ENCODE measurements at places on chromosomes 6 and 20. TPM values are rescaled to one million over a fixed set of nuclear protein-coding genes. Genes with fewer than 3 reads are reported as not detected.
A peak's percentile ranks its signal among the peaks of the same experiment; 100 is the strongest.

- peaks cover 17% of the 10 kb centered on the region for H3K27me3 ChIP-seq
- H3K36me3 ChIP-seq, result no peaks in the 10 kb centered on the region
- no peak overlapping the region for H3K27ac ChIP-seq
- no peak for DNase-seq
- H3K4me1 ChIP-seq, result no peaks in the 10 kb centered on the region
These were observed 2.3 kb downstream of the TRAPPC3L start for GRCh38 chr6:116543149-116543548.

GRCh38 chr20:4666001-4666479 is 55.7 kb upstream of the PRND start:
- peak; percentile 46 for DNase-seq
- peak overlapping the region; percentile 75 for H3K27ac ChIP-seq
- H3K36me3 ChIP-seq, result no peaks in the 10 kb centered on the region

- peaks cover 59% of the 10 kb centered on the region for H3K36me3 ChIP-seq
- no peak overlapping the region for H3K27ac ChIP-seq
- no peak overlapping the region for H3K4me3 ChIP-seq
These were observed 81.5 kb downstream of the RREB1 start for GRCh38 chr6:7189101-7189758.

- H3K36me3 ChIP-seq, result no peaks in the 10 kb centered on the region
- no peak overlapping the region for H3K4me3 ChIP-seq
- peaks cover 12% of the 10 kb centered on the region for H3K27me3 ChIP-seq
- DNase-seq, result no peak
These were observed 83.7 kb downstream of the TMEM242 start for GRCh38 chr6:157239671-157240058.

DNA sequence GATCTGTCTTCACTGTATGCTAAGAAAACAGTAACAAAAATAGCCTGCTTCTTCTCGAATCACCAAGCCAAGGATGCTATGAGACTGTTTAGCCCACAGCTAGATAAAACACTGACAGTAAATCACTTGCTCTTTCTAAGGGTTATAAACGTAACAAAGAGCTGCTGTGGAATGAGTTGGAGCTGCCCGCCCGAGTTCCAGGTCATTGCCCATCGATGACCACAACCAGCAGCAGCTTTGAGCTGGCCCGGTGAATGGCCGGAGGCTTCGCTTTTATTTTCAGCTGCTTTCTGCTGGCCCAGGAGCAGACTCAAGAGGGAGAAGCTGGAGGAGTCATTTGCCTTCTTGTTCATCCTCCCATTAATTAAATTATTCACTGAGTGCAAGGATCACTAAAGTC is 82.2 kb upstream of the CDH4 start:
- H3K4me1 ChIP-seq, result no peaks in the 10 kb centered on the region
- no peak overlapping the region for H3K4me3 ChIP-seq
- DNase-seq, result no peak
- no peaks in the 10 kb centered on the region for H3K36me3 ChIP-seq
- peaks cover 2% of the 10 kb centered on the region for H3K27me3 ChIP-seq

DNA sequence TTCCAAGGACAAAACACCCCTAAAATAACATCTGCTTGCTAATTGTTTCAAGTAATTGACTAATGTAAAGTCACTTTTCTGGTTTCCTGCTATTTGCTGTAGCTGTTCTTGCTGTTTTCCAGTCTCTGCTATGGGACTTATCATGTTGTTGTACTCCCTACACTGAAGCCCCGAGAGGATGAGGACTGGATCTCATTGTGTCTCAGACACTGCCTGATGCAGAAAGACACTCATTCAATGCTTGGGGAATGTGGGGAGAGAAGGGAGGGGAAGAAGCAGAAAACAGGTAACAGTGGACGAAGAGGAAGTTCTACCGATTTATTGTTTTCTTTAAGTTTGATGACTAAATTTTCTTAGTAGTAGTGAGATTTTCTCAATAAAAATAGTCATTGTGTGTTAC is 79.8 kb downstream of the DOK5 start:
- no peak for DNase-seq
- H3K4me1 ChIP-seq, result no peaks in the 10 kb centered on the region
- H3K27ac ChIP-seq, result no peak overlapping the region

DNA sequence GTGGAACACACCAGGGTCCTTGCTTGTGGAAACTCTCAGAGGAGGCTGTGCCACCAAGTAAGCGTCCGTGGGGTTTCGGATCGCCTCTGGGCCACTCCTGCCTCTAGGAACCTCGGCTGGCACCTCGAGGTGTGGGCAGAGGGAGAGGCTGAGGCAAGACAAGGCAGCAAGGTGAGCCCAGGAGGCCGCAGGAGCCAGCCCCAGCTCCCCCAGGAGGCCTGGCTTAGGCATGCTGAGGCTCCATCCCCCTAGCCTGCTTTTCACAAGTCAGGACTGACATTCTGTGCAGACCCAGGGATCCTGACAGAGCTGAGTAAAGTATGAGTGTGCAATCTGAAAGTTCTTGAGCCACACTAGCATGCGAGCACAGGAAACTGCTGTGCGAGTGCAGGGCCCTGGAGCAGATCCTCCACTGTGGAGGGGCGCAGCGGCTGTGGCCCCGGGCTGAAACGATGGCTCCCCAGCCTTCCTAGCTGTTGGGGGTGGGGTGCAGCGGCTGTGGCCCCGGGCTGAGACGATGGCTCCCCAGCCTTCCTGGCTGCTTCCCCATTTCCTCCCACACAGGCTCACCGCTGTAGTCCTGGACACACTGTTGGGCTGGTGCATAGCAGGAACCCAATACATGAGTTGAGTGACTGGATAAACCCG is 75.2 kb upstream of the CD93 start:
- no peak overlapping the region for H3K27ac ChIP-seq
- DNase-seq, result no peak
- no peaks in the 10 kb centered on the region for H3K36me3 ChIP-seq
- H3K4me3 ChIP-seq, result no peak overlapping the region

GRCh38 chr6:40505191-40505810 is 81.9 kb downstream of the LRFN2 start:
- DNase-seq, result no peak
- no peak overlapping the region for H3K4me3 ChIP-seq
- H3K27me3 ChIP-seq, result no peaks in the 10 kb centered on the region
- no peaks in the 10 kb centered on the region for H3K4me1 ChIP-seq
- H3K36me3 ChIP-seq, result no peaks in the 10 kb centered on the region

DNA sequence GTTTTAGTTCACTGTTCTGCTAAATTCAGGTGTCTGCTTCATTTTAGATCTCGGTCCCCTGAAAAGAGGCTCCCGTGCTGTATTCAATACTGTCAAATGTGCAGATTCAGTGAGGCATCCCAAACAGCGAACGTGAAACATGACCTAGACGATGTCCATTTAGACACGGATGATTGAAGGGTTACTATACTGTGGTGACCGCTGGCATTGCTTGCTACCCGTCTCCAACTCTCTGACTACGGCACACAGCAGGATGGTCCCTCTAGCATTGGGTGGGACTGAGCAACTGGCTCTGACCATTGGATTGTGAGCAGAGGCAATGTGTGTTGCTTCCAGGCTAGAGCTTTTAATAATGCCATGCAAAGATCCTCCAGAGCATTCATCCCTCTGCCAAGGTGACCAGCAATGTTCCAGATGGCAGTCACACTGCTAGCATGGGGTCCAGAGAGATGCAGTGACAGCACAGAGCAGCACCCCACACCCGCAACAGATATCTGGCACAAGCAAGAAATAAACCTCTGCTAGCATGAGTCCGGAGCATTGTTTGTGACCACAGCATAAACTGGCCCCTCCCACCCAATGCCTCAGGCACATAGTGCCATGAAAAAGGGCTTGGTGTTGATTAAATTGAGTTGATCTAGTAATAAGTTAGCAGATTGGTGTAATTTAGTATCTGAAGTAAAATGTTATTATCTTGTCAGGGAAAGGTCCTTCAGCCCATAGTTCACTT is 9.0 kb downstream of the METTL24 start:
- peaks cover 4% of the 10 kb centered on the region for H3K27me3 ChIP-seq
- no peak overlapping the region for H3K27ac ChIP-seq
- DNase-seq, result no peak

GRCh38 chr6:89805814-89806371 is 13.7 kb downstream of the MDN1 start:
- H3K4me1 ChIP-seq, result no peaks in the 10 kb centered on the region
- peaks cover 14% of the 10 kb centered on the region for H3K36me3 ChIP-seq
- H3K4me3 ChIP-seq, result no peak overlapping the region
- H3K27me3 ChIP-seq, result no peaks in the 10 kb centered on the region

PAX1 gene
- polyA plus RNA-seq, result not detected

BFSP1 gene
- not detected for polyA plus RNA-seq

SS18L1 gene
- polyA plus RNA-seq, result 0.39 TPM

DOP1A gene
- 2.5 TPM for polyA plus RNA-seq
